ENCODE measurements at places on chromosomes 7 and 10. TPM values are rescaled to one million over a fixed set of nuclear protein-coding genes. Genes with fewer than 3 reads are reported as not detected.

Gene ZNF485
- total RNA-seq: 2.7 TPM

Gene PDCD11
- total RNA-seq: 28.0 TPM

Gene GIMAP8
- total RNA-seq: 0.07 TPM

Gene MMD2
- not detected for total RNA-seq

Gene CYP3A4
- total RNA-seq: not detected

Gene GSAP
- total RNA-seq: 4.2 TPM

Gene RBM20
- 2.4 TPM for total RNA-seq

Gene AMPH
- 0.13 TPM for total RNA-seq

Gene CFAP46
- 0.20 TPM for total RNA-seq

Gene ASZ1
- not detected for total RNA-seq

Gene SLC26A3
- total RNA-seq: not detected

Gene RPEL1
- total RNA-seq: not detected

Gene PYROXD2
- total RNA-seq: 22.9 TPM

Gene SLC39A12
- total RNA-seq: not detected

Gene MCU
- 26.6 TPM for total RNA-seq

All from smooth muscle cell of the pulmonary artery (primary cell).